ENCODE measurements at places on chromosomes 16 and 17. TPM values are rescaled to one million over a fixed set of nuclear protein-coding genes. Genes with fewer than 3 reads are reported as not detected.

Gene KRTAP9-8
- not detected for total RNA-seq

Gene IKZF3
- not detected for total RNA-seq

Gene GRIN2C
- 0.50 TPM for total RNA-seq

DNA sequence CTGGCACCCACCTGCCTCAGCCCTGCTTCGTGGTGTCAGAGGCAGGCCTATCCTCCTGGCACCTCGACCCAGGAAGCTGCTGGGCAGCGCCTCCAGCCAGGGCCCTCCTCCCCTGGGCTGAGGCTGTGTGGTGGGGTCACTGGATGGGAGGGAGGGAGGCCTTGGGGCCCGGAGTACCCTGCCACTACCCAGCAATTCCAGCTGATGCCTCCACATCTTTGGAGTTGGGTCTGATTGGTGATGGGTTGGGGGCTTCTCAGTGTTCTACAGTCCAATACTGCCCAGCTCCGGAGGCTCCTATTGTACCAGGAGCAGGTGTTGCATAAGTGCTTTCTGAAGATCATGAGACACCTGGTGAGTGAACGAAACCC lies 48.0 kb downstream of the USP22 start:
- DNase-seq: no peak

DNA sequence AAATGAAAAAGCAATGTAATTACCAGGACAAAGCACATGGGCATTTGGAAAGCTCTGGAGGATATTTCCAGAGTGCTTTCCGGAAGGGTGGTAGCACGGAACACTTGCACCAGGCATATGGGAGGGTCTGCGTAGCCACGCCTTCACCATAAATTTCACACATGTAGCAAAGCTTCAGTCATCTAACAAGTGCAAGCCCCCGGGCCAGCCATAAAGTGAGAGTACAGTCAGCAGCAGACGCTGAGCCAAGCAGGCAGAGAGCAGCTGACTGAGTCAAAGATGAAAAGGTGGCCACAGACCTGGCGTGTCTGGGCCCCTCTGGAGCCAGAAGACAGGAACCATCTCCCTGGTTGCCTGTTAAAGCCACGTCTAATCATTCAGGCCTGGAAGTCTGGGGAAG lies 130.6 kb downstream of the SEC14L1 start:
- no peak for DNase-seq

- DNase-seq: peak; percentile 75
Observed at GRCh38 chr16:10103118-10103517, 79.1 kb downstream of the GRIN2A start.
